Activated naive CD4-positive, alpha-beta T cell treated with anti-CD3 and anti-CD28 coated beads, Interleukin-2, amount 50 U/mL, for 16 hours (primary cell): ENCODE measurements at places on chromosomes 6 and 20.
A peak's percentile ranks its signal among the peaks of the same experiment; 100 is the strongest.

GRCh38 chr6:144340541-144341371 lies 55.6 kb downstream of the UTRN start:
- no peak for DNase-seq

DNA sequence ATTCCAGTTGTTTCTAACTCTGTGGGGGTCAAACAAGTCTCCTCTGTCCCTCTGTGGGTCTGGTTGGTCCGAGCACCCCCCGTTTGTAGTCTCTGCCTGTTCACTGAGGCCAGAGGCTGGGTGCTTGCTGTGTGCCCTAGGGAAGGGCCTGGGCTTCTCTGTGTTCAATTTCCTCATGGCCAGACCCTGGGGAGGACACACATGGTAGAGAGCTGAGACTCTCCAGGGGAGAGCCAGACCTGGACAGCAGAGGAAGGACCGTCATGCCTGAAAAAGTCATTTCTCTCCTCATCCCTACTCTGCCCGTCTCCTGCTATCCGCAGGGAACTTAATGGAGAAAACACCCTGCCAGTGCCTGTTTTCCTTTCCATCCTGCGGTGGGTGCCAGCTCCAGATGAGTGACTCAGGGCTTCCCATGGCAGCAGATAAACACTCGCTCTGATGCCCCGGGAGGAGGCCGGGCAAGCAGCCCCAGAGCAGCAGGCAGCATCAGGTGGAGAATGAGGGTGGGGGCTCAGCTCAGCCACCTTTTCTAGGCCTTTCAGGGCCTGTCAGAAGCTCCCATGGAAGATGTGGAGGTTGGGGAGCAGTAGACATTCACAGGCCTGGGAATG lies 51.9 kb downstream of the SNAI1 start:
- no peak for DNase-seq

DNA sequence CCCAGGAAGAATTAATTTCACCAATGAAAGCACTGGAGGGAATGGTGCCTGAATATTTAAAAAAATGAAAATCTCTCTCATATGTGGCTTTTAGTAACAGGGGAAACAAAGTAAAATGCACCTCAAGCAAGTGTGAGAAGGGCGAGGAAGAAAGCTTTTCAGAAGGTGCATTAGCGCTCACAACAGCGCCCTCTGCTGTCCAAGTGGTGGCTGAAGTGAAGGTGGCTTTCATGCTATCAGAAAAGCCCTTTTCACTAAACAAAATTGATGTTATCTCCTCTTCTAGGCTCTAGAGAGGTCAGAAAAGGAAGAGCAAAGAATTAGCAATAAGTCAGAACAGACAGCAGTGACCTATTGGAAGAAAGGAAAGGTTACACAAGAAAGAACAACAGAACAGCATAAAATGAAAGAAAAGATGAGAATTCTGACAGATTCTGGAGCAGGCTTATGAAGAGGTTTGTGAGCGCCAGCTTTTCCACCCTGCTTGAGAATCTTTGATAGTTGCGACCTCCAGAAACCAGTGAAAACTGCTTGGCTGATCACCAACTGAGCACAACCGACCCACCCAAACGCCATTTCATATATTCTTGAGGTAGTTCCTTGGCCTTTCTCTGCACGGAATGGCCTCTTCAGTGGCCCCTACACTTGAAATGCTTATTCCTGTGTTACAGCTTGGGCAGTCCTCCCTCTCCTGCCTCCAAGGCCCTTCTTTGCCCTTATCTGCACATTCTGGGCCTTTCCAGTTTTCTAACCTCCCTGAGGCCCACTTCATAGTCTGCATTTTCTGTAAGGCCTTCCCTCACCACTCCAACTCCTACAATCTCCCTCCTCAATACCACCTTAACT lies 45.3 kb downstream of the SMLR1 start:
- peak; percentile 71 for DNase-seq

GRCh38 chr20:49360242-49360968 lies 82.5 kb upstream of the ZNFX1 start:
- no peak for DNase-seq

GRCh38 chr20:48984575-48985219 lies 61.4 kb upstream of the CSE1L start:
- DNase-seq = no peak

DNA sequence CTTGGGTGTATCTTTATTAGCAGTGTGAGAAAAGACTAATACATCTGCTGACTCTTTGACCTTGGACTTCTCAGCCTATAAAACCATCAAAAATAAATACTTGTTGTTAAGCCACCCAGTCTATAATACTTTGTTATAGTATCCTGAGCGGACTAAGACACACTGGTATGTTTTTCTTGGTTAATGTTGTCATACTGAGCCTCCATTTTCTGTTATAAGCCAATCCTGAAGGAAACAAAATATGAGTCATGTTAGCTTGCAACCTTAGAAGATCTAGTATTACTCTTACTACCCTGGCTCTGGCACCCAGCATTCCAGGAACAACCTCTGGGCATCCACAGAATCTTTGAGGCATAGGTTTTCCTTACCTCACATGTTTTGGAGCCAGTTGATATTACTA lies 307.2 kb downstream of the FRK start:
- DNase-seq = no peak

- DNase-seq = no peak
These were observed 39.2 kb upstream of the NHSL1 start for GRCh38 chr6:138538390-138539031.

DNA sequence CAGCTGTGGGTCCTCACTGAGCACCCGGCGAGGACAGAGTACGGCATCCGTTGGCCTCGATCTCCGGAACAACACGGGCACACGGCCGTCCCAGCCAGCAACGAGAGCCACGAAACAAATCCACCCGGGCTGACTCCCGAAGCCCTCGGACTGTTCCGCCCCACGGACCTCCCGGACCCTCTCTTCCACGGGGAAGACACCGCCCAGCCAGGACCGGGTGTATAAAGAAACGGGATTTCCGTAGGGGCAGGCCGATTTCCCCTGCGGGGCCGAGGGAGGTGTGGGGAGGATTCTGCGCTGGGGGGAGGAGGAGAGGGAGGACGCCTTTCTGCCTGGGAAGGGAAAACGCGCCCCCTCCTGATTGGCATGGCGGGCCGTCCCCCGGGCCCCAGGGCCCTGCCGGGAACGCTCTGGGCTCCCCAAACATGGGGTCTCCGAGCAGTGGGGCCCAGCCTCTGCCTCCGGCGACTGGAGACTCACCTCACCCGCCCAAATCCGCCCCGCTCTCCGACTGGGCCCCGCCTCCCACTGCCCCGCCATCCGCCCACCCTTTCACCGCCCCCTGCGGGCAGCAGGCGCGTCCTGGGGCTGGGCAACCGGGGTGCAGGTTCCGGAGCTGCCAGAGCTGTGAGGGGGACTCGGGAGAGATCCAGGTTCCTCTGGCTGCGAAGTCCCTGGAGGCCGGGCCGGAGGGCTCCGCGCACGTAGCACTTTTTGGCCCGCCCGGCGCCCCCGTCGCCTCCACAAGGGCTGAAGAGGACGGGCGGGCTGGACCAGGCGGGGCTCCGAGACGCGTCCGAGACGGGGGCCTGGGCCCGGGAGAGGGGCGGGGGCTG lies 679 bp upstream of the PPDPF start:
- peak; percentile 57 for DNase-seq

GRCh38 chr6:51250317-51250716 lies 431.6 kb downstream of the TFAP2B start:
- no peak for DNase-seq

GRCh38 chr6:31113861-31114540 lies 599 bp upstream of the PSORS1C1 start:
- no peak for DNase-seq

DNA sequence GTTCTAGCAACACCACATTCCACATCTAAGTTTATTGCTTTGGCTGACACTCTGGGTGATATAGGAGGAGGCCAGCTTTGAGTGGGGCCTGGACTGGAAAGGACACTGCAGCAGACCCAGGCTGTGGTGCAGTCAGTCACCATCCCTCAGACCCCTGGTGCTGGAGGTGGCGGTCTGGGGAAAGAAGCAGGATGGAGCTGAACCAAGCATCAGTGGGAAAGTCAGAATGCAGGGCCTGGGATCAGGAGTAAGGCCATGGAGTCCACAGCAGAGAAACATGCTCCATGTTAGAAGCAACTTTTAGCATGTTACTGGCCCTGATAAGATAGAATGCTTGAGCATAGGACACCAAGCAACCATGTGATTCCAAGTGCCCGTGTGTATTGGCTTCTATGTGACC lies 5.9 kb downstream of the HLA-A start:
- no peak for DNase-seq

DNA sequence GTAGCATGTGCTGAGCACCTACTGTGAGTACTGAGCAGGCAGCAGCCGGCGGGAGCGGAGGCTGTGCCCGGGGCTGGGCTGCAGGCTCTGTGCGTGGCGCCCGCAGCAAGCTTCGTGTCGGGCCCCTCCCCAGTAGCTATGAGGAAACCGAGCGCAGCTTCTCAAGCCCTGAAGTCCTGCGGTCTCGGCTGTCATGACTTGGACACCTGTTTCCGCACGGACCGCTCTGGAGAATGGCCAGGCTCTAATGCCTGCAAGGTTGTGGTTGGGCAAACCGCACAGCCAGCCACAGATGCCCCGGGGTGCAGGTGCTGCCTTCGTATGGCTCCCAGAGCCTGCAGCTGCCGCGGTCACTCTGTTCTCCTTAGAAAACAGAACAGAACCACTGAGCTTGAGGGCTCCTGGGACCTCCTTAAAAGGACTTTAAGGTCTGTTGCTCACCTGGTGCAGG lies 33.7 kb downstream of the PYGB start:
- peak; percentile 5 for DNase-seq

- DNase-seq = no peak
These were observed 457.4 kb downstream of the PKHD1 start for GRCh38 chr6:51630011-51630410.

GRCh38 chr6:126945150-126945685 lies 173.3 kb upstream of the RSPO3 start:
- DNase-seq = no peak

DNA sequence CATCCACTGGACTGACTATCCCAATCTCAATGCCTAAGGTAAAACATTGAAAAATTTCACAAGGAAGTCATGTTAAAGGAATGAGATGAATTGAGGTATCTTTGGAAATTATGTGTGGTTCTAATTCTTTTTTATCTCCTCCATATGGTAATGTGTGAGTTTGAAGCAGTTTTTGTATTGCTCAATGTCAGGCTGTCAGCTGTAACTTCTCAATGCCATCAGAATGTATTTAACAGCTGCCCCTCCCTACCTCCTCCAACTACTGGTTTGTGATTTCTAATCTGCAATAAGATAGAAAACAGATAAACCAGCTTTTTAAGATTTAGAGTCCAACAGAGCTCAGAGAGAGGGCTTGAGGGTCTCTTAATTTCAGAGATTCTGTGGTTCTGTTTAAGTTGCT lies 1005.8 kb upstream of the ADGRB3 start:
- no peak for DNase-seq

DNA sequence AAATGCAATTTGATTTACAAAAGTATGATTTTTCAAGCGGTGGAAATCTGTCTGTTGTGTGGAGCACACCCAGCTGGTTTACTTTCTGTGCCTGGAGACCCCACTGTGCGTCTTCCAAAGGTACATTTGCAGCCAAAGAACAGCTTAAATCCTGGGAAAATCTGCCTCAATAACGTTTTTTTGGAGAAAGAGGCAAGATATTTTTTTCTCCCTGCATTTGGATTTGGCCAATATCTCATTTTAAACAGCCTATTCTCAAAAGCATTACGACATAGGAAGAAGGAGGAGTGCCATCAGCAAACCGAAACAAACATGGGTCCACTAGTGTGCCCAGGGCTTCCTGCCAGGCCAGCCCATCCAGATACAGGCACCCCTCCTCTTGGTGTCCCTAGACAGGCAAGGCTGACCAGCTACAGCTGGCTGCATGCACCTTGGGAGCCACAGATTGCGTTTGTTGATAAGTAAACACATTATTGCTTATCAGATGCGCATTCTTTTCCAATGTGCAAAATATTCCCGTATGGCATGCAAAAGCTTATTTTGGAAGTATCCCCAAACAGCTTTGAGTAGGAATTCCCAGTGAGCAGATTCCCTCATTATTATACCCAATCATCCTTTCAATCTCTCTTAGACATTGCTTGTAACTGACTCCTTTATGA lies 184.5 kb upstream of the MARCKS start:
- no peak for DNase-seq

DNA sequence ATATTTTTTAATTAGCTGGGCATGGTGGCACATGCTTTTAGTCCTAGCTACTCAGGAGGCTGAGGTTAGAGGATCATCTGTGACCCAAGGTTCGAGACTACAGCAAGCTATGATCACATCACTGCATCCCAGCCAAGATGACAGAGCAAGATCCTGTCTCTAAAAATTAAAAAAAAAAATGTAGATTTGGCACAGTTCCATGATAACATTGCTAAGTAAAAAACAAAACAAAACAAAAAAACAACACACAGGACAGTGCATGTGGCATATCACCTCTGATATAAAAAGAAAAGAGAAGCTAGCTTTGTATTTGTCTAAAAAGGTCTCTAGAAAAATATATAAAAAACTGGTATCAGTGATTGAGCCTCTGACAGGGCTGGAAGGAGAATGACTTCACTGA lies 24.6 kb downstream of the RNF24 start:
- no peak for DNase-seq

- DNase-seq = no peak
These were observed 301.2 kb downstream of the RNGTT start for GRCh38 chr6:88662163-88662580.

GRCh38 chr6:108650781-108651180 lies 90.1 kb downstream of the FOXO3 start:
- DNase-seq = no peak

GRCh38 chr20:1888796-1889463 lies 6.3 kb upstream of the SIRPA start:
- DNase-seq = no peak

DNA sequence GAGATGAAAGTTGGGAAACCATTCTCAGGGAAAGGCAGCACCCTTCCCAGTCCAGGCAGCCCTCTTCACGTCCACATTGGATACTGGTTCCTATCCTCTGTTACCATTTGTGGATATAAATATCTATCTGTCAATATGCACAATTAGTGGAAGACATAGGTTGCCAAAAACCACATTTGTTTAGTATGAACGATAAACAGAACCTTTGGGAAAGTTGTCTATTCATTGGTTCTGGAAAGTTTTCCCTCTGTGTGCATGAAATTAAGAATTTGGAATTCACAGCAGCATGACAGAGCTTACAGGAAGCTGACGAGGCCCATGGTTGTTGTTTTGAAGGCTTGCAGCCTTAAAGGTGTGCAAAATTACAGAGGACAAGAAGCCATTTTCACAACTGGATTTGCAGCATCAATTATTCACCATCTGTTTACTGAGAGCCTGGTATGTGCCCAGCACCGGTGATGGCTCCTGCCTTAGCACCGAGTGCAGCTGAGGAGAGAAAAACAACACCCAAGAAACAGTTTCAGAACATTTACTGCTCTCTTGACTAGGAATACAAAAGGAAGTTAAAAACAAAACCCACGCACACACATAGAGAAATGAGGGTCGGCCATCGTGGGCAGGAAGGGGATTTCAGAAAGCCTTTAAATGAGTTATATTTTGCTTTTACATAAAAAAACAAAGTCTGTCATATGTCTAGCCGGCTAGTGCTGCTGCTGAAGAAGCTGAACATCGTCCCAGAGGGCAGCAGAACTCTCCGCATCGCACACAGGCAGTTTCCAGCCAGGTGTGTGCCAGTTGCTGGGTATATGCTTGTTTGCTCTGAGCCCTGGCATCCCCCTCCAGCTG lies 319.6 kb downstream of the FARS2 start:
- no peak for DNase-seq

- DNase-seq = peak; percentile 14
These were observed 662 bp downstream of the ZNF343 start for GRCh38 chr20:2507875-2508630.
